ENCODE measurements at places on chromosomes 13 and 19.

- DNase-seq = no peak
Observed at GRCh38 chr19:3668331-3669081, 31.8 kb downstream of the PIP5K1C start.

GRCh38 chr13:46176756-46177155, 5.2 kb downstream of the LCP1 start:
- DNase-seq = no peak

DNA sequence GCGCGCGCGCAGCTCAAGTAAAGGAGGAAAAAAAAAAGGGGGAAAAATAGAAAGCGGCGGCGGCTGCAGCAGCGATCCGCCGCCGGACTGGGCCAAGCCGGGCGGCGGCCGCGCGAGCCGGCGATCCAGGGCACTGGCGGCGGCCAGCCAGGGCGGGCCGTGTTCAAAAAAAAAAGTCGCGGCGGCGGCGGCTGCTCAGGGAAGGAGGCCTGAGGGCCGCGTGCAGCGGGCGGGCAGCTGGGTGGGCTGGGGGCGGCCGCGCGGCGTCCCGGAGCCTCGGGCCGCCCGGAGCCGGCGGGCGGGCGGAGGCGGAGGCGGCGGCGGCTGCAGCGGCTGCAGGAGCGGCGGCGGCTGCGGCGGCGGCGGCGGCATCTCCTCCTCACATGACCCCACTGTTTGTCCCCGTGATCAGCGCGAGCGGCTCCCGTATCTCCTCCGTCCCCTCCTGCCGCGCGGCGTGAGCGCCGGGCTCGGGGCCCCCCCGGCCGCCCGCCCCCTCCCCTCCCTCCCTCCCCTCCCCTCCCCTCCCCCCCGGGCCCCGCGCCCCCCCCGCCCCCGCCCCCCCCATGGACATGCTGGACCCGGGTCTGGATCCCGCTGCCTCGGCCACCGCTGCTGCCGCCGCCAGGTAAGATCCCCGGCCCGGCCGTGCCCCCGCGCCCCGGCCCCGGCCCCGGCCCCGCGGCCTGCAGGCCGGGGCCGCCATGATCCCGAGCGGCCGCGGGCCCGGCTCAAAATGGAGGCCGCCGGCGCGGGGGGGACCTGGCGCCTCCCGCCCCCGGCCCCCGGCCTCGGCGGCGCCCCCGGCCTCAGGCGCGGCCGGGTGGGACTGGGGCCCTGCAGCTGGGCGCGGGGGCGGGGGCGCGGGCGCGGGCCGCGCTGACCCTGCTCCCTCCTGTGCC, at the start of gene USF2:
Gene USF2 (plus strand): TSS at position 427 of the 902 bp plus-strand sequence. CDS start 140 bp downstream, at position 567.
- DNase-seq = peak; percentile 41

DNA sequence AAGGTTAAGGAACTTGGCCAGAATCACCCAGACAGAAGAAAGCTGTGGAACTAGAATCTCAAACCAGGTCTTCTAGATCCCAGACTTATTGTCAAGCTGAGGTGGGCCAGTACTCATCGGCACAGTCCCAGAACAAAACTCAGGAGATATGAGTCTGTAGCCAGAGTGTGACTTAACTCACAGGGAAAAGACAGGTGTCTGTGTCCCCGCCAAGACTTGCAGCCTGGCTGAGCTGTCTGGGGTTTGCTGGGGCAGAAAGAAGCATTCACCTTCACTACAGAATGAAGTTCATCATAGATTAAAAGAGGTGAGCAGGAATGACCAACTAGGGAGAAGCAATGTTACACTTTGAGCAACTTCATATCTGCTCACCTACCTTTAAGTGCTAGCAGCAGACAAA, 257.2 kb downstream of the FOXO1 start:
- no peak for DNase-seq

- DNase-seq = no peak
Observed at GRCh38 chr13:26435171-26435570, 122.3 kb upstream of the WASF3 start.

- DNase-seq = no peak
Observed at GRCh38 chr13:76804801-76805200, 81.4 kb downstream of the KCTD12 start.

GRCh38 chr19:5916181-5916708, 2.2 kb downstream of the CAPS start:
- no peak for DNase-seq

GRCh38 chr13:102280366-102280765, 121.5 kb downstream of the FGF14 start:
- DNase-seq = no peak

GRCh38 chr19:4592445-4592844, 33.0 kb upstream of the SEMA6B start:
- no peak for DNase-seq

DNA sequence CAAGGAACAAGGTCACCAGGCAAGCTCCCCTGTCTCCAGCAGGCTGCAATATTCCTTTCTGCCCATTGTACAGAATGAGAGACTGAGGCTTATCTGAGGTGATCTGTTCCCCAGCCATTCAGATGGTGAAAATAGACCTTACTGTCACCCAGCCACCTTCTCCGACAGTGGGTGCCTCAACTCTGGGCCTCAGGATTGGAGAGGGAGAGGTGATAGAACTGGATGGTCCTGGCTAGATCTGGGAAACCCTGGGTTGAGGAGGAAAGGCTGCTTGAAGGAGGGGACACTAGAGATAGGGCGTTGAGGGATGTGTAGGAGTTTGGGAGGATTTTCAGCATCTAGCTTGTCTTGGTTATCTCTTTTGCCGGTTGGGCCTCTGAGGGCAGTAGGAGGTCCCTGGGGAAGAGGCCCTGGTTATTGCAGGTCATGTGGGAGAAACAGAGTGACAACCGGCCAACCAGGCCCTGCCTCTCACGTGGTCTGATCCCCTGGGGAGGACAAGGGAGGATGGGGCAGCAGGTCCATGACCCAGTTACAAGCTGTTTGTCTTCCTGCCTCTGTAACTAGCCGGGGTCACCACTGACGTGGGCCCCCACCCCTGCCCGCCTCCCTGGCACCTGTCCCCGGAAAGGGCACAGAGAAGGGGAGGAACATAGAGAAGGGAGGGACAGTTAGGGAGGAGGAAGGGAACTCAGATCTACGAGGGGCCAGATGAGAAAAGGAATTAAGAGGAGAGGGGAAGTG, 8.2 kb downstream of the NFIC start:
- DNase-seq = no peak

- DNase-seq = no peak
Observed at GRCh38 chr19:10096615-10096963, 5.9 kb downstream of the ANGPTL6 start.
